ENCODE measurements at places on chromosomes 12 and 14. TPM values are rescaled to one million over a fixed set of nuclear protein-coding genes. Genes with fewer than 3 reads are reported as not detected.

- H3K27me3 ChIP-seq = no peaks in the 10 kb centered on the region
- no peaks in the 10 kb centered on the region for H3K36me3 ChIP-seq
- H3K27ac ChIP-seq = no peak overlapping the region
- no peaks in the 10 kb centered on the region for H3K4me1 ChIP-seq
- no peak overlapping the region for H3K4me3 ChIP-seq
- no peak for DNase-seq
These were observed 17.1 kb downstream of the GSC start for GRCh38 chr14:94752591-94753436.

DNA sequence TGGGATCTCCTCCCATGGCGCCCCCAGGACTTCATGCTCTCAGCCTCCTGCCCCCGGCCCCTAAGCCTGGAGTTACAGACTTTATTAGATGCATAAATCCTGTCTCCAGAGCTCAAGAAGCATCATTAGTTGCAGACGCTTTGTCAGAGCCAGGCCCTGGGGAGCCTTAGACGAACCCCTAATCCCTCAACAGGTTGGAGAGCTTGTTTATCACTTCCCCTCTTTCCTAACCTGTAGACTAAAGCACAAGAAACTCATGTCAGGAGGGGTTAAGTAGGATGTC, 260 bp upstream of the NPFF start:
- DNase-seq = no peak
- H3K4me3 ChIP-seq = no peak overlapping the region
- H3K27ac ChIP-seq = no peak overlapping the region
- peaks cover 8% of the 10 kb centered on the region for H3K4me1 ChIP-seq

- no peak overlapping the region for H3K4me3 ChIP-seq
- H3K4me1 ChIP-seq = no peaks in the 10 kb centered on the region
- DNase-seq = no peak
These were observed 161.3 kb upstream of the PTPRQ start for GRCh38 chr12:80282761-80283160.

DNA sequence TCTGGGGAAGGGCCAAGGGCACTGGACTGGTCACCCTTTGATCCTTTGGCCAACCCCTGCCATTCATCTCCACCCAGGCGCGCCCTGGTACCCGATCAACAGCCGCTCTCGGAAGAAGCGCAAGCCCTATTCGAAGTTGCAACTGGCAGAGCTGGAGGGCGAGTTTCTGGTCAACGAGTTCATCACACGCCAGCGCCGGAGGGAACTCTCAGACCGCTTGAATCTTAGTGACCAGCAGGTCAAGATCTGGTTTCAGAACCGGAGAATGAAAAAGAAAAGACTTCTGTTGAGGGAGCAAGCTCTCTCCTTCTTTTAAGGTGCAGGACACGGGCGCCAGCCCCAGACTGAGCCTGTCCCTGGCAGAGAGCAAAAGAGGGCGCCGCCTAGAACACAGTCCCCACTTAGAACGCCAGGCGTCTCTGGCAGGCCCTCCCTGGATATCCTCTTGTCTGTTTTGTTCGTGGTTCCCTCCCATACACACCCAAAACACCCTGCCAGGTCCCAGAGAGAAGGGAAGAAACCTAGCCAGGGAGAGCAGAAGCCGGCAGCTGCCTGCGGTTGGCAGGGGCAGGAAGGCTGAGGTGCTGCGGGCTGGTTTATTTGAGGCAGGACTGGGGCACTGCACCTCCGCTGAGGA, 1.7 kb downstream of the HOXC12 start:
- no peak overlapping the region for H3K27ac ChIP-seq
- peak; percentile 45 for DNase-seq
- H3K27me3 ChIP-seq = no peaks in the 10 kb centered on the region
- peaks cover 48% of the 10 kb centered on the region for H3K4me1 ChIP-seq

DNA sequence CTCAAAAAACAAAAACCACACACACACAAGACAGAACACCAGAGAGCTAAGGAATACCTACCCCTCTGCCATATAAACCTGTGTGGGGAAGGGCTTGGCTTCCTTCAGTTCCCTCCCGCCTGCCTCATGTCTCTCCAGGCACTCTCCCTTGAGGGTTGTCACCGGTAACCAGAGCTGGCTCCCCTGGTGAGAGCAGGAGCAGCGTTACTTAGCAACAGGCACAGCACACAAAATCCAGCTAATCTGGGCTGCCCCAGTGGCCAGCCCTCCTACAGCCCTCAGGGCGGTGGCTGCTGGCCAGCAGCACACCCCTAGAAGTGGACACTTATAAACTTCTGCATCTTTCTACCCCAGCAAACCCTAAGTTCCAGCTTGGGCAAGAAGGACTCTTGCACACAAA, 21.6 kb upstream of the NR4A1 start:
- no peak overlapping the region for H3K4me3 ChIP-seq
- H3K4me1 ChIP-seq = peaks cover 34% of the 10 kb centered on the region

GRCh38 chr12:128698301-128698972, 125.3 kb downstream of the SLC15A4 start:
- H3K36me3 ChIP-seq = no peaks in the 10 kb centered on the region
- H3K4me3 ChIP-seq = no peak overlapping the region
- H3K27me3 ChIP-seq = no peaks in the 10 kb centered on the region

GRCh38 chr14:74507840-74508239, 14.3 kb downstream of the ISCA2 start:
- no peak overlapping the region for H3K27ac ChIP-seq
- peaks cover 9% of the 10 kb centered on the region for H3K27me3 ChIP-seq
- H3K36me3 ChIP-seq = no peaks in the 10 kb centered on the region
- no peak for DNase-seq
- peaks cover 18% of the 10 kb centered on the region for H3K4me1 ChIP-seq

The TTLL5 gene
- 47.0 TPM for total RNA-seq

The BEST3 gene
- not detected for total RNA-seq

The SMAGP gene
- total RNA-seq = 8.0 TPM

The ANKRD52 gene
- total RNA-seq = 46.5 TPM

All from B cell (primary cell).